T47D (cell line): ENCODE measurements at places on chromosomes 3 and 15.

GRCh38 chr3:197847866-197848401 lies 56.9 kb downstream of the LRCH3 start:
- no peak for DNase-seq

DNA sequence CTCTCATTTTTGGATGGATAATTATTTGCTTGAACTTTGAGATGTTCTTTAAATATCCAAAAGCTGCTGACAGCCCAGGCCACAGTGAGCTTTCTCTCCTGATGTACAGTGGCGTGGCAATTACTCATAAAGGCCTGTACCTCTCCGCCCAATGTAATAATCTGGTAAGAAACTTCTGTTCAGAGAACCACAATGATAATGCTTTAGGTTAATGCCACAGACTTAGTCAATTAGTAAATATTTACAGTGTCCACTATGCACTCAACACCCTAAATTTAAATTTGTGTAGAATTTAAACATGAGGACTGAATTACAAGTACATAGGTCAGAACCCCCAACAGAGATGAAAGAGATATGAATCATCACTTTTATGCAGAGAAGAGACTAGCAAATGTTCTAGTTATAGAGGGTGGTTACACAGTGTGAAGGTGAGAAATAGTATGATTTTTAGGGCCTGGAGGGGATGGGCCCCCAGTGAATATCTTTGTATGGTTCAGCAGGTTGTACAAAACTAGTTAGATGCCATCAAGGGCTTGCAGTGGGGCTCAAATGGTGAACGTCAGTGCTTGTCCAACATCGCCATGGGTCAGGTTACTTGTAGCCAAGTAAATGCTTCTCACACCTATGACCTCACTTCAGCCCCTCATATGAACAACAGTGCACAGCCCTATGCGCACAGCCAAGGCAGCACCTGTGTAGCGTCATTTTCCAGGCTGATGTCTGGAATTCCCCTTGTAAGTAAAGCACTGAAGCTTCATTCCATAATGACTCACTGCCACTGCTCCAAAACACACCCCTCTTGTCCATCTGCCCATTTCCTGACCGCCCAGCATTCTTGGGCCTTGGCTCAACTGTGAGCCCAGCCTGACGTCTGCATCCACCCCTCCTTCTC lies 13.3 kb downstream of the ABHD2 start:
- DNase-seq: no peak

DNA sequence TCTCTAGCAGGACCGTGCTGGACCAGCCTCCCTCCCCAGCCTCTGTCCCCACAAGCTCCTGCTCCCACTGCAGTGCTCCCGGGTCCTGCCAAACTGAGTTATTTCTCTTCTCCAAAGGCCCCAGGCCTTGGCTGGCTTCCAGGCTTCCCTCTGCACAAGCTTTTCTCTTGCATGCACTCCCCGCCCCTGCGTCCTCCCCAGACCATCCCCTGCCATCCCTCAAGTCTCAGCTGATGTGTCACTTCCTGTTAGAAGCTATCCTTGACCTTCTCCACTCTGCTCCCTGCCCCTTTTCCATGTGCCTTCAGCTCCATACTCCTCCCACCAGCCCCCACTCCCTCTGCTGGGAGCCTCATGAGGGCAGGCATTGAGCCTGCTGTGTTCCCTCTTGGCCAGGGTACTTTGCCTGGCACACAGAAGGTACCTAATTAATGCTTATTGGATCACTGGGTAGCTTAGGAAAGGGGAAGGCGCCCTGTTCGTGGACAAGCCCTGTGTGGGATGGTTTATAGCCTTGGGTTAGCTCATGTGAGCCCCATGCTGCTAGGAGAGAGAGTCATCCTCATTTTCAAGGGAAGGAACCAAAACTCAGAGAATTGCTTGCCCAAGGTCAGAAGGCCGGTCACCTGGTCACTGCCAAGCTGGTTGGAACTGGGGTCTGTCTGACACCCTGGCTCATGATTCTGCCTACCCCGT lies 56.4 kb downstream of the FEM1B start:
- DNase-seq: no peak

DNA sequence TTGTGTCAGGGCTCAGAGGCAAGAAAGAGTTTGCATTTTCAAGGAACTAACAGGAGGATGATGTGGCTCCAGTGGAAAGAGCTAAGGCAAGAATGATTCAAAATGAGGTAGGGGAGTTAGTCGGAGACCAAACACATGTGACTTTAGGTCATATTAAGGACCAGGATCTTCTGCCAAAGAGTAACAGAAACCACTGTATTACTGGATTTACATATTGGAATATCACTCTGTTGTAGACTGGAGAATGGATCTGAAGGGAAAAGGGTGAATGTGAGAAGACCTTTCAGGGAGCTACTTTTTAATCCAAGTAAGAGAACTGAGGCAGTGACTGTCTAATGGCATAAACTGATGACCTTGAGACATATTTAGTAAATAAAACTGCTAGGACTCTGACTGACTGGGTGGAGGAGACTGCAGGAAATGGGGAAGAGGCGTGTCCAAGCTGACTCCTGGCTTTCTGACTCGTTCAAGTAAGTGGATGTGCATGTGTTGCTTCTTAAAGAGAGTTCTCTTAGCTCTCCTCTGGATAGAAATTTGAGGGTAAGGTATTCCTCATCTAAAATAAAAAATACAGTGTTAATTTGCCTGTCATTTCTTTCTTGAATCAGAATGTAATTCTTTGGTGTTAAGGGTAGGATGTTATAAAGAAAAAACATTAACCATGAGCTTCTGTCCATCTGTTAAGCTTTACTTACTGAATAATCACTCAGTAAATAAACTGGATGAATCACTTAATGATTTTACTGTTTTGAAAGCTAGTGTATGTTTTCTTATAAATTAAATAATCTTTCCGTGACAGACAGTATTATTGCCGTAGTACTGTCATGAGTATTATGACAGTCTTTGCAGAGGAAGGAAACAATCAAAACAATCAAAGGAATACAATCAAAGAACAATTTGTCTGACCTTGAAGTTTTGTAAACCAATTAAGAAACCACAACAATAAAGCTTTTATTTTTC lies 58.3 kb upstream of the CFAP20DC start:
- DNase-seq: no peak

DNA sequence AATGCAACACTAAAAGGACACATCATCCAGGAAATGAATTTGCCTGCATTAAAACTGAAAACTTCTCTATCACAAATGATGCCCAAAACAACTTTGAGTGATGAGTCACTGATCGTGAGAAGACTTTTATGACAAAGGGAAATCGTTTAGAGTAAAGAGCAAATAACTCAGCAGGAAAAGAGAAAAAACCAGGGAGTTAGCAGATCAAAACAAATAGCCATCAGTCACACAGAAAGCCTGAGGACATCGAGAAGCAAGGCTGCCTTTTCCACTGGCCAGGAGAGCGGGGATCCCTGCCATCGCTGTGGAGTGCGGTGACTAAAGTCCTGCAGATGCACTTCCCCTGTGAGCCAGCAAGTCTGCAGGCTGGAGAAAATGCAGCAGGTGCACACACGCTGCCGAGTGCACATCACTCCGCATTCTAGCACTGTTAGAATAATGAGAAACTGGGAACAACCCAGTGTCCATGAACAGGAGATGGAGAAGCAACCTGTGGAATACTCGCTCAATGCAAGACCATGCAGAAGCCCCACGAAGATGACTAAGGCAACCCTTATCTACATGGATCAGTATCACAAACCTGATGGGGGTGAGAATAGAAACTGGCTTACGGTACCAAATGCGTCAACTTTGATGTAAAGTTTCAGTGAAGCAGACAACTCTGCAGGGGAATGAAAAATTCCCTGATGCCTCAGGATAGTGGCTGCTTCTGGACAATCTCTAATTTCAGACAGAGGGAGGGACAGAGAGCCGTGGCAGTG lies 86.4 kb downstream of the NSMCE3 start:
- DNase-seq: no peak

DNA sequence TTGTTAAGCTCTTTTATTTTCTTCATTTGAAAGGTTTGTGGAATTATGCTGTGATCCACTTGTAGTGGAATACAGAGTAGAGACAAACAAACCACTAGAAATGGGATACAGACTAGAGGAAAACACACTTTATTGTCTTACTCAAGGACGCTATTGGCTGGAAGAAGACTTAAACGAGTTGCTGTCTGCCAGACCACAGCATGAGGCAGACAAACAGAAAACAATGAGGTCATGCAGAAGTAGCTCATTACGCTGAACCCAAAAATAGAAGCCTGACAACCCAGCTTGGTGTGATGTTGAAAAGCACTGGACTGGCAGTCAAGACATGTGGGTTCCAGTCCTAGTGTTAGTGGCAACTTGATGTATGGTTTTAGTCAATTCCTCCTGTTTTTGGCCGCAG lies 62.4 kb upstream of the P3H2 start:
- no peak for DNase-seq

DNA sequence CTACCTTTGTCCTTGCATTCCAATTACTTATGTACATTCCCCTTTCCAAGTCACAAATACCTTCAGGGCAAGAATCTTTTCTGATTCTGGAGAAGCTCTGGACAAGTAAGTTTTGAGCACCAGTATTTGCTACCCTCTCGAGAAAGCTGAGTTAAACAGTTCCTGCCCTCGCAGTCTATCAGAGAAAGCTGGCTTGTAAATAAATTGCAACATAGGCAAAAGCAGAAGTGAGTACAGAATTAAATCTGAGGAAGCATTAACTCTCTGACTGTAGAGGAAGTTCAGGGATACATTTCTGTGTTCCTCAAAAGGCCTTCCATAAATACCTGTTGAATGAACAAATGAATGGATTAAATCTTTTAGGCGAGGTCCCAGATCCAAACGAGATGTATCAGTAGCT lies 1.2 kb downstream of the OSBPL11 start:
- DNase-seq: no peak

DNA sequence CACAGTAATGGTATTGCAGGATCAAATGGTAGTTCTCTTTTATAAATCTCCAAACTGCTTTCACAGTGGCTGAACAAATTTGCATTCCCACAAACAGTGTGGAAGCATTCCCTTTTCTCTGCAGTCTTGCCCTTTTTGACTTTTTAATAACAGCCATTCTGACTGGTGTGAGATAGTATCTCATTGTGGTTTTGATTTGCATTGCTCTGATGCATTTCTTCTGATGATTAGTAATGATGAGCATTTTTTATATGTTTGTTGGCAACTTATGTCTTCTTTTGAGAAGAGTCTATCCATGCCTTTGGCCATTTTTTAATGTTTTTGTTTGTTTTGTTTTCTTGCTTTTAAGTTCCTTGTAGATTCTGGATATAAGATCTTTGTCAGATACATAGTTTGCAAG lies 316.1 kb upstream of the TMCO5A start:
- DNase-seq: no peak
